EL (cell line): ENCODE measurements at places on chromosomes 4 and X.

GRCh38 chrX:103783196-103783595, 6.6 kb downstream of the PLP1 start:
- no peak for DNase-seq

DNA sequence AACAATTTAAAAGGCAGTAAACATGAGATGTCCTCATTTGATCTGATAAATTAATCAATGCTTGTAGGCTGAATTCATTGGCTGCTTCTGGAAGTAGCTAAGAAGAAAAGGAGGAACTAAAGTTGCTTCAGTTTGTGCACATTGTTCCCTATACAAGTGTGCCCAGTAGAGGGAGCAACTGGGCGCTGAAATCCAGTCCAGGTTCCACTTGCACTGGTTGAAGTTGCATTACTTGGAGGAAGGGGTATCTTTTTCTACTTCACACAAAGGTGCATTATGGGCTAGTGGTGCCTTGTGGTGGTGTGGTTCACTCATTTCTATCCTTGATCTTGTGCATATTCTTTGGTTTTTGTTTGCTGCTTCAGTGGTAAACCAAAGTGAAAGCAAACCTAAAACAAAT, 67.9 kb upstream of the SOX3 start:
- DNase-seq, result peak; percentile 27

DNA sequence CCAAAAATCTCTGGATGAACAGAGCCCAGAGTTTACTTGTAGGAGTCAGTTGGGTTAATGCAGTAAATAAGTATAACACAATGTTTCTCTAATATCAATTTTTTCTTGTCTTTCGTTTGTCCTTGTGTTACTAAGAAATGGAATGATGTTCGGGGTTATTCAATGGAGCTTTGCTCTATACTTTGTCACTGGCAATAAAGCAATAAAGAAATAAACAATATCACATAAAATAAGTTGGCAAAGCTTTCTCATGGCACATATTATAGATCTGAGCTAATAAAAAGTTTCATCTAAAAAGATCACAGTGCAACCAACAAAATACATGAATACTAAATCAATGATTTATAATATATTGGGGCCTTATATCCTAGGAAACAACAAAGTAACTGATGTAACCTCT, 32.7 kb downstream of the INPP4B start:
- no peak for DNase-seq

DNA sequence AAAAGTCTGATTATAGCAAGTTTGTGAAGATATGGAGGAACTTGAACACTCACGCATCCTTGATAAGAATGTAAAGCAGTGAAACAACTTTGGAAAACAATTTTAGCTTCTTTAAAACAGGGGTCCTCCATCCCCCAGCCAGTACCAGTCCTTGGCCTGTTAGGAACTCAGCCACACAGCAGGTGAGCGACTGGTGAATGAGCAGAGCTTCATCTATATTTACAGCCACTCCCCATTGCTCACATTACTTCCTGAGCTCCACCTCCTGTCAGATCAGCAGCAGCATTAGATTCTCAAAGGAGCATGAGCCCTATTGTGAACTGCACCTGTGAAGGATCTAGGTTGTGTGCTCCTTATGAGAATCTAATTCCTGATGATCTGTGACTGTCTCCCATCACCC, 530.3 kb upstream of the PRKX start:
- no peak for DNase-seq

- peak; percentile 27 for DNase-seq
Measured at GRCh38 chr4:148030193-148030873, 298.4 kb downstream of the ARHGAP10 start.

GRCh38 chr4:110597582-110597981, 25.3 kb downstream of the PITX2 start:
- no peak for DNase-seq

- peak; percentile 54 for DNase-seq
Measured at GRCh38 chr4:66911880-66912279, 633.4 kb downstream of the CENPC start.

DNA sequence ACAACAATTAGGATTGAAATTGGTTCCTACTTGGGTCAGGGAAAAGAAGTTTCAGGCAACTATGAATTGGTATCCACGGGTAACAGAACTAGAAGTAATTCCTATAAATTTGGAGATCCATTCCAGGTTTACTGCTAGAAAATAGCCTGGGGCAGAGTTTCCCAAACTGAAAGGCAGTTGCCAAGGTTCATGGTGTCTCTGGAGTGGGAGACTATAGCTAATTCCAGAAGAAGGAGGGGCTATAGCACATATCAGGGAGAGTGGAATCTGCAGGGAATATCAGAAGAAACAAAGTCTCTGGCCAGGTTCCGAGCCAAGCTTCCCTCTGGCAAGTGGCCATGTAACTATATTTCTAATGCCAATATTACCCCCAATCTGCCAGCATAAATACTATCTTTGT, 166.3 kb downstream of the GALNTL6 start:
- no peak for DNase-seq

GRCh38 chrX:124736553-124737270, 390.3 kb downstream of the SH2D1A start:
- no peak for DNase-seq

DNA sequence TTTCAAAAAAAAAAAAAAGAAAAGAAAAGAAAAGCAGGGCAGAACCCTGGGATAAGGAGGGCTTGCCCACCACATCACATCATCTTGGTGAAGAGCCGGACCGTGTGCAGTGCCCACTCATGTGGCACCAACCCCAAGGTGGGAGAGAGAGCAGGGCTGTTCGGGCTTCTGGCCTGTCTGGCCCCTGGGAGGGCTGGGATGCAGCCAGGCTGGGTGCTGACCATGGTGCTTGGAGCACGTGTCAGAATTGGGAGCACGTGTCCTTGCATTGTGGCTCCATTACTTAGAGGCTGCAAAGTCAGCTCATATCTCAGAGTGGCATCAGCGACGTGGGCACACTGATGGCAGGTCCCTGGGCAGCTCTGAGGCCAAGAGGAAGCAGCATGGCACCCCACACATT, 100.9 kb upstream of the AFAP1 start:
- DNase-seq, result no peak

- DNase-seq, result no peak
Measured at GRCh38 chr4:78379040-78379439, 172.5 kb upstream of the ANXA3 start.

GRCh38 chrX:23825675-23826074, 42.7 kb downstream of the SAT1 start:
- no peak for DNase-seq

DNA sequence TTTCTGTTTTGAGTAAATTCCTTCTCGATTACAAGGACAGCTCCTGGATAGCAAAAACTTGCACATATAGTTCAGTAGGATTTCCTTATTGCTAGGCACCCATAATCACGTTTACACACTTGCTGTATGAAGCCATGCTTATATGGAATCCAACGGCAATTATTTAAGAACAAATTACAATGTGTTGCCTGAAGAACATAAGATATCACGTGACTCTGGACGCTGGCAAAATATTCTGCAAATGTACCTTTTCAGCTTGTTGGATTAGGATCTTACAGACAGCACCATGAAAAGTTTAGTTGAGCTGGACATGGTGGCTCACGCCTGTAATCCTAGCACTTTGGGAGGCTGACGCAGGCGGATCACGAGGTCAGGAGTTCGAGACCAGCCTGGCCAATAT, 17.4 kb downstream of the MFAP3L start:
- DNase-seq, result no peak

GRCh38 chr4:146095091-146095690, 80.3 kb upstream of the LSM6 start:
- DNase-seq, result peak; percentile 60

- no peak for DNase-seq
Measured at GRCh38 chr4:111120191-111120590, 497.3 kb upstream of the PITX2 start.

- DNase-seq, result no peak
Measured at GRCh38 chrX:23705235-23705634, 37.8 kb downstream of the ACOT9 start.

DNA sequence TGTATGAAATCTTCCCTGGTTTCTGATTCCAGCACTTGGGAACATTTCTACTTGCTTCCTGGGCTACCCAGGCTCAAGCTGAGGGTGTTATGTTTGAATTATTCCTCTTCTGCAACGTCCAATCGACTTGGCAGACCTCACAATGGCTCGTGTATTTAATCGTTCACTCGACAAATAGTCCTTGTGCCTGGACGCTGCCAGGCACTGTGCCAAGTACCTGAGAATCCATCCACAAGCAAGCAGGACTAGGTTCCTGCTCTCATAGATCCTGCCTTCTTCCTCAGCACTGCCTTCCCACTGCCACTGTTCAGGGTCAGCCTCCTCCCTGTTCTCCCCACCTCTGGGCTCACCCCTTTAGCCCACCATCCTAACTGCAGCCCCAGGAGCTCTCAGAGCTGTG, 113.3 kb downstream of the EFNB1 start:
- DNase-seq, result no peak

GRCh38 chr4:20462426-20463175, 210.9 kb downstream of the SLIT2 start:
- peak; percentile 24 for DNase-seq

DNA sequence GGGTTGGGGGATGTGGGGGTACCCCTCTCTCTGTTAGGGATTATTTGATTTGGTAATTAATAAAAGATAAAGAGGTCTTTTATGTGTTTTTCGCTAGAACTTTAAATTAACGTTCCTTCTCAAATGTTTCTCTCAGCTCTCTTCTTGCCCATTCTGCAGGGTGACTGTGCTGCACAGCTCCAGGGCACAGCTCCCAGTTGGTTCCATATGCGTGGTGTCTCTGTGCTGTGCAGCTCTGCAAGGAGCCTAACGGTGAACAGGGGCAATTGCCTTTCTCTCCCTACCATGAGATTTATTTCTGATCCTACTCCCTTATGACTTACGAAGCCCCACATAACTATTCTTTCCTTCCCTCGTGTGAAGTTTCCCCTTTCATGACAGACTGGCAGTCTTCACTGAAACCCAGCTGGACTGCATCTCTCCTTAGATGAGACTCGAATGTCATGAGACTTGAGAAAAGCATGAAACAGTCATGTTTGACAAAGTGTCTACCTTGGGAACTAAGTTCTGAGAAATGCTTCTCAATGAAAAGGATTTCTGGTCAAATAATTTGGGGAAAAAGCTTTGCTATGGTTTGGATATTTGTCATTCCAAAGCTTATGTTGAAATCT, 50.2 kb upstream of the SPRY1 start:
- no peak for DNase-seq

GRCh38 chr4:107877361-107877760, 52.6 kb downstream of the SGMS2 start:
- no peak for DNase-seq

- no peak for DNase-seq
Measured at GRCh38 chrX:4930426-4930825, 1217.0 kb upstream of the PRKX start.

- no peak for DNase-seq
Measured at GRCh38 chr4:110058677-110059076, 139.7 kb downstream of the ELOVL6 start.

GRCh38 chr4:52833941-52834525, 28.1 kb upstream of the RASL11B start:
- no peak for DNase-seq

DNA sequence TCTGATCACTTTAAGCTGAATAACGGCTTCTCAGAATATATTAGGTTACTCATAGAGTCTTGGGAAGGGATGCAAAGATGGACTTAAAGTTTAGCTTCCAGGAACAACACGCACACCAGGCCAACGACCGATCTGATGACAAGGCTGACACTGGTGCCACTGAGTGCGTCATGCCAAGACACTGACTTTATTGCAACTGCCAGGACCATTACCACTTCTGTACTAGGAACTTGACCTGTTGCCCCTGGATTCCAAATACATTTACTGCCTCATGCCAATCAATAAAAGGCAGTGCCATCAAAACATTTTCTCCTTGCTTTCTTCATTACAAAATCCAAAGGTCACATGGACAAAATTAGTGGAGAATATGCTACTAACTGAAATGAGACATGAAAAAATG, 505.9 kb upstream of the CTSO start:
- DNase-seq, result no peak

DNA sequence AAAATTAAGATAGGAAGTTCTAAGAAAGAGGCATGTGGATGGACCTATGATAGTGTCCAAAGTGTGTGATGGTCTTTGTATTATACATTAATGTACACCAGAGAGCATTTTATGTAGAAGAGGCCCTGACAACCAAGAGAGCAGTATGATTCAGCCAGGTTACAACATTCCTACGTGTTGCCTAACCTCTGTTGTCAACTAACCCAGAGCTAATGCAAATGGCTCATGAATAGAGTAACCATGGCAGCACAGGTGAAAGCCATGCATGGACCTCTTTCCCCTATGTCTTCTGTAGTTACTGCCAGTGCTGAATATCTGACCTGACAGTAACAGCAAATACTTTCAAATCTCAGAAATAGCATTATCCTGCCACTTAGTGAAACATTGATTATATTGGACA, 255.6 kb downstream of the NDST4 start:
- no peak for DNase-seq

DNA sequence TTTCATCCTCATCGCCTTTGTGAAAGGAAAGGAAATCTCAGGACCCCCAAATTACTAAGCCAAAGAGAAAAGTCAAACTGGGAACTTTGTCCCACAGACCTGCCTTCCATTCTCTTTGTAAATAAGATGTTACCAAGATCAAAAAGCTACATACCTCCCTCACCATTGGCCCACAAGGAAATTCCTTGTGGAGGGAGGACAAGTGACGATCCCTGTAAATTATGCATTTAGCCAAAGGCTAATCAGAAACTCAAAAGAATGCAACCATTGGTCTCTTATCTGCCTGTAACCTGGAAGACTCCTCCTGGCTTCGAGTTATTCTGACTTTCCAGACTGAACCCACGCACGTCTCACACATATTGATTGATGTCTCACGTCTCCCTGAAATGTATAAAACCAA, 70.3 kb downstream of the SHOX start:
- DNase-seq, result no peak

DNA sequence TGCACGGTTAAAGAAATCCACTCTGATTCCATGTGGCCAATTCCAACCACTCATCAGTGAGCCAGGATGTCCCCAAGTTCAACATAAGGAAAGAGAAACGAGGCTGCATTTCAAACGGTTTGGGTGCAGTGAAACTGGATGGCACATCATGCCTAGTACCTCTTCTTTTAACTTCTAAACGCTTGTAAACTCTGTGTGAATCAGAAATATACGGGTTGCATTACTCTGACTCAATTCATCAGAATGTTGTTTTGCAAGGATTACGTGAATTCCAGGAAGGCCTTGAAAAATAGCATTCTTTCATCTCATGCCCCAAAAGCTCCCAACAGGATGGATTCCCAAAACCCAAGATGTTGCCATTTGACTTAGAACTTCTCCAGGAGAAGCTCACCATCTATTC, 270.4 kb downstream of the LDB2 start:
- DNase-seq, result peak; percentile 93

DNA sequence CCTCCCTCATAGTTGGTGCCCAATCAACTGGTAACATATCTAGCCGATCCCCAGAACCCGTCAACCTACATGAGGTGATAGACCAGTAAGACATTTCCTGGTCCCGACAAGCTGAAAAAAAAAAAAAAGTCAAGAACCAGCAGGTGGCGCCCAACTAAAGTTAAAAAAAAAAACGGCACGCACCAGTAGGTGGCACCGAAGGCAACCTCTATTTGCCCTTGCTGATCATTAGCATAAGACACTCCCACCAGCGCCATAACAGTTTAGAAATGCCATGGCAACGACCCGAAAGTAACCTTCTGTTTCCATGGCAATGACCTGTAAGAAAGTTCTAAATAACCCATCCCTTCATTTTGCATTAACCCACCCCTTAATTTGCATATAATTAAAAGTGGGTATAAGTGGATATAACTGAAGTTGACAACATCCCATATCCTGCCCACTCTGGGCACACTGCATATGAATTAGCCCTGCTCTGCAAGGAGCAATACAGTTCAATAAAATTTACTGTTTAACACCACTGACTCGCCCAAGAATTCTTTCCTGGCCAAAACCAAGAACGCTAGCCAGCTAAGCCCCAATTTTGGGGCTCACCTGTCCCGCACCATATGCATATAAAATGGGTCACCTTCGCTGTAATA, 83.9 kb upstream of the SPANXB1 start:
- DNase-seq, result peak; percentile 57
